Effector CD8-positive, alpha-beta T cell (primary cell): ENCODE measurements at places on chromosomes 11 and 22.
A peak's percentile ranks its signal among the peaks of the same experiment; 100 is the strongest.

- DNase-seq: no peak
Measured at GRCh38 chr11:64453466-64453865, 94.5 kb downstream of the RPS6KA4 start.

DNA sequence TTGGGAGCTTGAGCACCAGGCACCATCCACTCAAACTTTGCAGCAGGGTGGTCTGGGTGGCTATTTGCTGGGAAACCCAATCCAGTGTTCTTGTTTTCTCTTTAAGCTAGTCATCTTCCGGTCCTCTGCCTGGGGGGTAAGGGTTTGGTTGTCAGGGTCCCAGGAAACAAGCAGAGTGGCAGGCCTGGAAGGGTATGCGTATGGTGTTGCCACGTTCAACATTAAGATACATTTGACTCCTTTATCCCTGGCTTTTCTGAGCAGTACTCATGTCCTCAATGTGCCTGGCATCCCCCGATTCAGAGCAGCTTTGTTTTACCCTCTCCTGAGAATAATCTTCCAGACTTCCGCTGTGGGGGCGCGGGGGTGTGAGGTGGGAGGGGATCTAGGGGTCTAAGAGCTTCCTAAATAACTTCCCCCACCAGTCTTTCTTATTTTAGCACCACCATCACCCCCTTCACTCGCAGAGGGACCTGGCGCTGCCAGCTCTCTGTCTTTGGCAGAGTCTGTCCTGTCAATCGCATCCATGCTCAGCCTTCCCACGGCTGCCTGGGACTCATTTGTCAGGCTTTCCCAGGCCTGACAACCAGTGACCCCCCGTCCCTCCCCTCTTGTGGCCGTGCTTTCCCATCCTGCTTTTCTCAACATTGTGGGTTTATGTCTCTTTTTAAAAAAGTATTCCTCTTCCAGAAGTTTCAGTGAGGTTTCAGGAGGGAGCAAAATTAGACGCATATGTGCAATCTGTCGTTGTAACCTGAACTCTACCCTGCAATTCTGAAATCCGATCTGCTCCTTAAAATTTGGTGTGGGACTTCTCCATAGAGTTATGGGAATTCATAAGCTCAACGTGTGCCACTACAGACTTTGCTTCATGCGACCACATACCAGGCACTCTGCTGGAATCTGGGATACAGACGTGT is 27.0 kb upstream of the RBFOX2 start:
- DNase-seq: no peak

DNA sequence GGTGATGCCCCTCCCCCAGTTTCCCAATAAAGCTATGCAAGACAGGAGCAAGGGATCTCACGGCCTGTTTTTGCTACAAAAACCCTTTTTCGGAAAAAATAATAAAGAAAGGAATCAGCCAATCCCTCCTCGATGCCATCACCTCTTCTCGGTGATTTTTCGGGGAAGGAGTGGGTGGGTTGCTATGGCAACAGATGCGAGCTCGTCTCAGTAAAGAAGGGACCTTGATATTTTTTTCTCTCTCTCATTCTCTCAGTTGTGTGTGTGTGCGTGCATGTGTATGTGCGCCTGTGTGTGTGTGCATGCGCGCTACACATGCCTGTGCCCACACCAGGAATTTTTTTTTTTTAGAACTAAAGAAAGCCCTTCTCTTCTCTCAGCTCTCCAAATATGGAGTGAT is 3.8 kb upstream of the NPAS4 start:
- no peak for DNase-seq

GRCh38 chr22:40348025-40348658 is 1.8 kb downstream of the ADSL start:
- DNase-seq: peak; percentile 45

DNA sequence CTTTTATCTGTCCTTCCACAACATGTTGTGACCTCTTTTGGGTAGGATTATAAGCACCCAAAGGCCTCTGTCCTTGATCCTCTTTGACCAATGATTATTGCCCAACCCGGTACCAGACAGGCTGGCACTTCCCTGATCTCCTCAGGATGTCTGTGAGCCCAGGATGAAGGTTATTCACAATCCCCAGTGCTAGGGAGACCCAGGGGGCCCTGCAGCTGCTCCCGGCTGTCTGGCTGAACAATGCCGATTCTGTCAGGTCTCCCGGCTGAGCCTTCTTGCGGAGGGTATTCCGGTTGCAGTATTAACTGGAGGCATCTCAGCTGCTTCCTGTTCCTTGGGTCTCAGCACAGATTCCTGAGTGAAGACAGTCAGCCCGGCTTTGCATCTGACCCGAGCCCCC is 71.2 kb upstream of the CDON start:
- DNase-seq: no peak
